ENCODE measurements at places on chromosomes 2 and 18. TPM values are rescaled to one million over a fixed set of nuclear protein-coding genes. Genes with fewer than 3 reads are reported as not detected.

The MFSD2B gene
- not detected for total RNA-seq

The DSG4 gene
- not detected for total RNA-seq

The KHK gene
- 39.1 TPM for total RNA-seq

The UGT1A5 gene
- total RNA-seq: not detected

The GLB1L gene
- 6.9 TPM for total RNA-seq

The KCNE4 gene
- total RNA-seq: 68.0 TPM

The TMEFF2 gene
- 7.0 TPM for total RNA-seq

The ZRANB3 gene
- total RNA-seq: 15.3 TPM

The LCT gene
- 0.37 TPM for total RNA-seq

The TMEM185B gene
- 34.5 TPM for total RNA-seq

The CFC1 gene
- total RNA-seq: not detected

The ALPP gene
- total RNA-seq: not detected

The LYG2 gene
- not detected for total RNA-seq

The ALKAL2 gene
- not detected for total RNA-seq

The C2orf72 gene
- not detected for total RNA-seq

The CNDP1 gene
- not detected for total RNA-seq

The RGPD3 gene
- total RNA-seq: 0.57 TPM

The DLGAP1 gene
- 135 TPM for total RNA-seq

The NDC80 gene
- total RNA-seq: 72.6 TPM

The CTAGE1 gene
- total RNA-seq: not detected

The GLI2 gene
- total RNA-seq: 10.4 TPM

The COL4A4 gene
- total RNA-seq: not detected

The DNER gene
- total RNA-seq: 9.2 TPM

The SLC39A6 gene
- 70.7 TPM for total RNA-seq

The GAREM1 gene
- 9.5 TPM for total RNA-seq

The CASP8 gene
- 28.4 TPM for total RNA-seq

The IL1A gene
- total RNA-seq: 6.3 TPM

The RAB27B gene
- not detected for total RNA-seq

The DIPK1C gene
- not detected for total RNA-seq

The IL37 gene
- not detected for total RNA-seq

The ELP2 gene
- total RNA-seq: 110 TPM

Data from A673 (cell line).